Forelimb muscle (tissue), 1 donor: ENCODE measurements at places on chromosomes 11 and 22.

- DNase-seq = no peak
Observed at GRCh38 chr22:28882878-28883656, at the start of gene ZNRF3. Gene ZNRF3 (plus strand): TSS chr22:28883572. CDS start chr22:28883767, 195 bp downstream.

DNA sequence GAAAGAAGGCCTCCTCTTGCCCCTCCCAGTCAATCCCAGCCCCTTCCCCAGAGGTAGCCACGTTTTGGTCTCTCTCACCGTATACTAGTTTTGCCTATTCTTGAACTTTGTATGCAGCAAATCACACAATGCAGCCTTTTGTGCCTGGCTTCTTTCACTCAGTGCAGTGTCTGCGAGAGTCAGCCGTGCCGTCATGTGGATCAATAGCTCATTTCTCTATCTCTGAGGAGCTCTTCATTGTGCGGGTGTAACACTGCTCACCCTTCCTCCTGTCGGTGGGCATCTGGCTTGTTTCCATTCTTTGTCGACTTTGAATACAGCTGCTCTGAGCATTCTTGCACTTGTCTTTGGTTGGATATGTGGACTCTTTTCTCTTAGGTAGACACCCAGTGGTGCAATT, 146.5 kb downstream of the CACNA1I start:
- no peak for DNase-seq

DNA sequence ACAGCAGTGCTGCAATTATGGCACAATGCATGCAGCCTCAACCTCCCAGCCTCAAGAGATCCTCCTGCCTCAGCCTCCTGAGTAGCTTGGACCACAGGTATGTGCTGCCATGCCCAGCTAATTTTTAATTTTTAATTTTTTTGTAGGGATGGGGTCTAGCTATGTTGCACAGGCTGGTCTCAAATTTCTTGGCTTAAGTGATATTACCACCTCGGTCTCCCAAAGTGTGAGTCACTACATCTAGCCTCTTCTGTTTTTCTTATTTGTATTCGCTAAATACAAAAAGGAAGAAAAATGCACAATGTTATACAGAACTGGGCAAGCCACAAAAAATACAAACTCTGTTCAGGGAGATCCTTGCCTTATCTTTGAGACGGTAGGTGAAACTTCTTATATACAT, 62.1 kb downstream of the DDI1 start:
- no peak for DNase-seq

- no peak for DNase-seq
Observed at GRCh38 chr11:14905104-14906033, 13.3 kb upstream of the CYP2R1 start.

GRCh38 chr11:110527146-110527545, 97.4 kb downstream of the FDX1 start:
- no peak for DNase-seq

- DNase-seq = no peak
Observed at GRCh38 chr11:120029321-120029720, 108.6 kb downstream of the TRIM29 start.

GRCh38 chr11:6096417-6096816, 11.1 kb upstream of the OR56B4 start:
- no peak for DNase-seq

DNA sequence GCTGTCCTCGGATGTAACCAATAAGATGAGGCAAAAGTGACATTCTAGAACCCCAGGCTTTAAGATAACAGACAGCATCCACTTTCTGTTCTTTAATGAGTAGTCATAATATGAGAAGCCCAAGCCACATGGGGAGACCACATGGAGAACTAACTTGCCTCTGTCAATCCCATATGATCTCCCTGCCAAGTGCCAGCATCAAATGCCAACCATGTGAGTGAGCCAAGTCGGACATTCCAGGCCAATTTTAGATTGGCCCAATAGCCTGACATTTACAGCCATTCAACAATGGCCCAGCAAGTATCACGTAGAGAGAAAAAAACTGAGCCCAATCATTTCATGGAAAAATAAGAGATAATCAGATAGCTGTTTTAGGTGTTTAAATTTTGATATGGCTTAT, 2048.3 kb upstream of the RAG2 start:
- no peak for DNase-seq

DNA sequence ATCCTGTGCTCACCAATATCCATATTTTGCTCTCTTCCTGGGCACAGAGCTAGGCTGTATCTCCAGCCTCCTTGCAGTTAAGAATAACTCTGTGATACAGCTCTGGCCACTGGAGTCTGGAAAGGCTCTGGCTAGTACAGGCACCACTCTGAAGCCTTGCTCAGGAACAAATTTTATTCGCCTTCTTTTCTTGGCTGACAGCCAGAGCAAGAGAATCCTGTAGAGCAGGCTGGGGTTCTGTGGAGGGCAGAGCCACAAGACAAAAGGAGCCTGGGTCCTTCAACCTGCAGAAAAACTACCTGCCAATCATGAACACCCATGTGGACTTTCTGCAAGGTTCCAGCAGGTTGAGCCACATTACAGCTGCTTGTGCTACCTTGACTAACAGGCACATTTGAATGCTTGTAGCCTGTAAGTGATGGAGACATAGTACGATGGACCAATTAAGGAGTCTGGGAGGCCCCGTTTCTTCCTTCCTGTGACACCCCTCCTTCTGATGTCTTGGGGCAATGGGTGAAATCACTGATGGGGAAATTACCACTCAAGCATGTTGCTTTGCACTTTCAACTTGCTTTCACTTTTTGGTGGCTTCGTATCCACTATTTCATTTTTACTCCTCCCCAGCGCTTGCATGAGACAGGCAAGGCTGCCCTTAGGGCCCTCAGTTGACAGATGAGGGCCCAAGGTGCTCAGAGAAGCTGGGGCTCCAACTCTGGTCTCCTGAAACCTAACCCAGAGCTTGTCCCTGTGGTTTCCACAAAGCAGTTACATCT, 267.2 kb upstream of the SYN3 start:
- DNase-seq = no peak

GRCh38 chr22:29756341-29756740, 10.5 kb downstream of the ZMAT5 start:
- DNase-seq = no peak
